ENCODE measurements at places on chromosomes 5 and 9.
A peak's percentile ranks its signal among the peaks of the same experiment; 100 is the strongest.

DNA sequence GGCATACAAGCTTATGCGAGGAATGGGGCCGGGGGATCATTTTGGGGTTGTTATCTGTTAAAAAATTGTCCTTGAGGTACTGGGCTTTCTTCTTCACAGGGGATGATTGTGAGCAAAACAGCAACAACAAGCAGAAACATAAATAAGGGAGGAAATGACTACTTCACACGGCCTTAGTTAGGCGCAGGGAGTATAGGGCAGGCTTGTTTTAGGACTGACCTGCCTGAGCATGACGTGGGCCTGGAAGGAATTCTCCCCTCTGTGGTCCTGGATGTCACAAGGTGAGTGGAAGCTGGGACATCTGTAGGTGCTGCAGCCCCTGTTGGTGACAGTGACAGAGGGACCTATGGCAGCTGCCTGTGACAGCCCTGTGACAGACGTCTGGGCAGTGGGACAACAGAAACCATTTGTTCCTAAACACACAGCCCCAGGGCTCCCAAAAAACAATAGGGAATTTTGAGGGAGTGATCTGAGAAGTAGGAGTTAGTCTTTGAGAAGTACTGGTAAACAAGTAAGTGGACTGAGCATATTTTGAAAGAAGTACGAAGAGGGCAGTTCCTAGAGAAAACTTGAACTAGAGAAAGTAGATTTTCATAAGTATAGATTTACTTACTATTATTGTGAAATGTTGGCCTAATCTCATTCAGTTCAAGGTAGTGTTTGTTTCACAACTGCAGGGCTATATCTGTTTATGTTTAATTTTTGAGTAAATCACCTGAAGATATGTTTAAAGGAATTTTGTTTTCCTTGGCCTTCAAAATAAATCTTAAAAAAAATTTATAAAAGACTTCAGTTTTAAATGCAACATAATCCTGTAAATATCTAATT lies 113.1 kb downstream of the KDM4C start:
- DNase-seq, result no peak

DNA sequence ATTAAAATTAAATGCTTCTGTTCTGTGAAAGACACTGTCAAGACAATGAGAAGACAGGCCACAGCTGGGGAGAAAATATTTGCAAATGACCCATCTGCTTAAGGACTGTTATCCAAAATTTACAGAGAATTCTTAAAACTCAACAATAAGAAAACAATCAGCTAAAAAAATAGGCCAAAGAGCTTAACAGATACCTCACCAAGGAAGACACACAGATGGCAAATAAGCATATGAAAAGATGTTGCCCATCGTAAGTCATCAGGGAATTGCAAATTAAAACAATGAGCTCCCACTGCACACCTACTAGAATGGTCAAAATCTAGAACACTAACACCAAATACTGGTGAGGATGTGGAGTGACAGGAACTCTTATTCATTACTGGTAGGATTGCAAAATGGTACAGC lies 10.3 kb downstream of the WNK2 start:
- no peak for DNase-seq

- no peak for DNase-seq
These were observed 51.1 kb downstream of the KLF4 start for GRCh38 chr9:107438211-107439031.

GRCh38 chr5:116887104-116887503 lies 312.5 kb upstream of the SEMA6A start:
- DNase-seq, result no peak

- DNase-seq, result no peak
These were observed 20.1 kb downstream of the IL9 start for GRCh38 chr5:135875567-135875966.

DNA sequence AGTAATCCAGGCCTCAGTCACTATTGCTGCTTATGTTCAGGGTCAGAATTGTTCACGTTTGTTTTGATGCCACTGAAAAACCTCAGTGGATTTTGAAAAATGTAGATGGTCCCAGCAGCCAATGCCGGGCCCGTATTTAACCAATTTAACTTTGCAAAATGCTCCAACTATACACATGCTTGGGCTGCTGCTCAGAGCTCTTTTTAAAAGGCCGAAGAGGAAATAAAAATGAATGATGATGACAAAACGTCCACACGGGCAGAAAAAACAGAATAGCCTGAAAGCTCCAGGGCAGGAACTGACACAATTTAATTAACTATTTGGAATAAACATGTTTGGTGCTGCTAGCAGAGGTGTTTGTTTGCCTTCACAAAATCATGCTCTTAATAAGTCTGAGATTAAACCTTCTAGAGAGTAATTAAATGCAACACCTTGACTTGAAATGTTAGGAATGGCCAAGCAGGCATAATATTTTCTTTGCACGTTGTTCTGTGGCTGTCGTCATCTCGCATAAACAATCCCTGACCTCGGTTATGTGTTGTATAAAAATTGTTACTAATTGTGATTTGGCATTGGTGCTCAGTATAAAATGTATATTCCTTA lies 152.7 kb downstream of the SLIT3 start:
- no peak for DNase-seq

DNA sequence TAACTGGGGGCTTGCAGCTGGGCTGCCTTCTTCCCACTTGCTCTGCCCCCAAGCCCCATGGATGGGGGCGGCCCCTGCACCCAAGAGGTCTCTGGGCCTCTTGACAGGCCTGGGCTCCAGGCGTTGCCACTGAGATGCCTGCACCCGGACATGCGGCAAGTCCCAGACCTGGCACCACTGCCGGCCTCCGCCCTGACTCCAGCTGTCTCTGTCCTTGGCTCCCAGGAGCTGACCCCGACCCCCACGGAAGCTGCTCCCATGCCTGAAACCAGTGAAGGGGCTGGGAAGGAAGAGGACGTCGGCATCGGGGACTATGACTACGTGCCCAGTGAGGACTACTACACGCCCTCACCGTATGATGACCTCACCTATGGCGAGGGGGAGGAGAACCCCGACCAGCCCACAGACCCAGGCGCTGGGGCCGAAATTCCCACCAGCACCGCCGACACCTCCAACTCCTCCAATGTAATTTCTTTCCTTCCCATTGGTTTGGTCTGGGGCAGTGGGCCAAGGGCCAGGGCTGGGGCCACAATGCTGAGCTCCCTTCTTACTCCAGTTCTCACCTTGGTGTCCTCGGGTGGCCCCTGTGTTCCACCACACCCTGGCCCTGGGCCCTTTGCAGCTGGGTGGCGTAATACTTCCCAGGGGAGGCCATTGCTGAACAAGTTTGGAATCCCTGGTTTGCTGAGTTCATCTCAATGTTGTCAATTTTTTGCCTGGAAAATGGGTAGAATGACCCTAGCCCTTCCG lies 88.6 kb downstream of the COL5A1 start:
- DNase-seq, result no peak

- DNase-seq, result no peak
These were observed 143.4 kb downstream of the MYO10 start for GRCh38 chr5:16792598-16793275.

DNA sequence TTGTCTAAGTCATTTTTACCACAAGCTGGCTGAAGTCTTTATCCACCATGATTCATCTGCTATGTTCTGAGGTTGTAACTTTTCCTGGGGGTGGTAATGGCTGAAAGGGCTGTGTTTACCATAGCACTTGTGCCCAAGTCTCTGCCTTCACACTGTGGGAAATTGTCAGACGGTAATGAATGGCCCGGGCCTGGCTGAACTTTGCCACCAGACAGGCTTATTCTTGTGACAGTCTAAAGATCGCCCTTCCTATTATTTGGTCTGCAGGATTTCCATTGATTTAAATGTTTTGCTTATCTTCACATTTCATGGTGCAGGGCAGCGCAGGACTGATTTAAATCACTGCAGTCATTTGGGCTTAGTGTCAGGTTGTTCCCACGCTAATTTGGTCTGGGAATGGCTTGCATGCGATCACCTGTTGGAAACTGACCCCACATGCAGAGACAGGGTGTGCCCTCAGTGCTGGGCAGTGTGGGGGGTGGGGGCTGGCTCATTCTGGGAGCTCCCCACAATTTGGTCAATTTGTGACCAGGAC lies 109.3 kb upstream of the ICE1 start:
- no peak for DNase-seq

GRCh38 chr5:138077064-138077696 lies 6.7 kb upstream of the WNT8A start:
- peak; percentile 16 for DNase-seq

- DNase-seq, result no peak
These were observed 563.8 kb downstream of the TLR4 start for GRCh38 chr9:118268046-118268445.

DNA sequence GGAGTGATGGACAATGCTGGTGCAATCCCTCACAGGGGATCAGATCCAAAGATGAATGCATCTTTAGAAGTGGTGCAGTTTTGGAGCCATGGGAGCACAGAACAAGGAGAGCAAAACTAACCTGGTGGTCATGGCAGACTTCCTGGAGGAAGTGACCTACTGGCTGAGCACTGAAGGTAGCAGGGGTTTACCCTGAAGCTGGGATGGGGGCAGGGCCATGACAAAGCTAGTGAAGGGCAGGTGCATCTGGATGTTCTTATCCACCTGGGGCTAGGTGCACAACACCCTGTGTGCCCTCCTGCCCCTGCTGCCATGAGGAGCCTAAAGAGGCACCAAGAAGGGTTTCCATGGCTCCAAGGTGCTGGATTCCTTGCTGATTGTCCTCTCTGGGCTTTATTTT lies 11.5 kb upstream of the PITX1 start:
- DNase-seq, result no peak
